Coronary artery (tissue), 2 donors: ENCODE measurements at places on chromosomes 2 and 18.

DNA sequence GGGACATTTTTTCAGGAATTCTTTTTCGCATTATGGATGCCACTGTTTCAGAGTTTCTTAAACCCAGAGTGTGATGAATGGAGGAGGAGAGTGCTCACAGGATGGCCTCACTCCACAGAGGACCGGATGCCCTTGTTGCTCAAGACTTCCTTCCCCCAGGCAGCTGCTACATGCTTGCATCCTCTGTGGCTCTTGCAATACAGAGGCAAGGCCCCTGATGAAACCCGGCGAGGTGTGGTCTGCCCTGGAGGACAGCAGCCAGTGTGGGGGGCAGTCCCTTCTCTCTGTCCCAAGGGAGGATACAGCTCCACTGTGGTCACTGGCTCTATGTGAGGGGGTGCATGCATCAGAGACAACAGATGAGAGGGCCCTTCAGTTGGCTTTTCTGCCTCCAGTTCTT, 109.6 kb downstream of the SH3RF3 start:
- DNase-seq: no peak

GRCh38 chr2:165872101-165872791, 78.2 kb upstream of the GALNT3 start:
- no peak for DNase-seq

- no peak for DNase-seq
These were observed 171.1 kb upstream of the NRP2 start for GRCh38 chr2:205511221-205511620.

GRCh38 chr2:182077448-182078142, 91.9 kb downstream of the PPP1R1C start:
- no peak for DNase-seq

GRCh38 chr2:37013315-37013641, 46.9 kb upstream of the STRN start:
- no peak for DNase-seq

DNA sequence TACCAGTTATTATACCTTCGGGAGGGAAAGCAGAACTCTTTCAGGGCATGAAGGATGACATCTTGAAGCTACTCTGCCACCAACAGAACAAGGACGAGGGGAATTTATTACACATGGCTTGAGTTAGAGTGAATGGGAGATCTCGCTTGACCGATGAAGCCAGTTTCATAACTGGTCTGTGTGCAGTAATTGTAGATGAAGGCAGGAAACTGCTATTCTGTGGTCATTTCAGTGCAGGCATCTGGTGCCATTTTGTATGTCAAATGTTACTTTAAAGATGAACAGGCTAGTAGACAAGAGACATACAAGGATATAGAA, 20.5 kb downstream of the GREB1 start:
- DNase-seq: no peak

DNA sequence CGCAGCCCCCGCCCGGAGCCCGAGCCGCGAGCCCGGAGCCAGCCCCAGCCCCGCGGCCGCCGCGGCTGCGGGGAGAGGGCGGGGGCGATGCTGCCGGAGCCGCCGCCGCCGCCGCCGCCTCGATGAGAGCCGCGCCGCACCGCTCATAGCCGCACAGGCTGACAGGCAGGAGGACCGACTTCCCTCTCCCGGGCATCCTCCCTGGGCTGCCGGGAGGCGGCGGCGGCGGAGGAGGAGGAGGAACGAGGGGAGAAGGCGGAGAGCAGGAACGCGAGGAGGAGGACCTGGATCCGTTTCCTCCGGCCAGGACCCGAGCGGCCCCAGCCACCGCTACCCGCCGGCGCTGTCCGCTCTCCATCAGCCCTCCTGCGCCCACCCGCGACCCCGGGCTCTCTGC, 370 bp downstream of the KLHL29 start:
- DNase-seq: no peak

DNA sequence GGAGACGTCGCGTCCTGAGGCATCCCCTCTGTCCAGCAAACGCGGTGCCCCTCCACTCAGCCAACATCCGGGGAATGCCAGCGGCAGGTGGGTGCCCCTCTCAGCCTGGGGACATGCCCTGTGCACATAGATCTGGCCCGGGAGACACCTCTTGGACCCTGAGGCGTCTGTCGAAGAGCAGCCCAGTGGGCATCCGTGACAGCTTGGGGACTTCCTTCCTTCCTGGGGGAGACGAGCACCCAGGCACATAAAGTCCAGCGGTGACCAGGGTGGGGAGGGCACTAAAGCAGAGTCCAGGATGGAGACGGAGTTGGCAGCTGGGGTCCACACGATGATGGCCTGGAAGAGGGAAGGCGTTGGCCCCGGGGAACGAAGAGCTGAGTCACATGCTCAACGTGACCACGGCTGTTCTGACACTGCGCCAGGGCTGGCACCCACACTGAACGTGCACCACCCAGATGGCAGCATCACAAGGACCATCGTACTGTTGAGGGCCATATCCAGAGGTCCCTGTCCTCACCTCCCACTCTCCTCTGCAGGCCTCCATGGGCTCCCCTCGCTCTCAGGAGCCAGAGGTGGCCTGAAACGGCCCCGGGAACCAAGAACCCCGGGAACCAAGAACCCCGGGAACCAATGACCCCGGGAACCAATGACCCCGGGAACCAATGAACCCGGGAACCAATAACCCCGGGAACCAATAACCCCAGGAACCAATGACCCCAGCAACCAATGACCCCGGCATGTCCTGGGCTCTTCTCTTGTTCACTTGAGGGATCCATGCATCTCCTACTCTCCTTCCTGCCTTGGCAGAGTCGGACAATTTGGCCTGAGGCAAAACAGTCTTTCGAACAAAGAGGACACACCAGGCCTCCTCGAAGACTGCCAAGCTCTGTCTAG, 22.6 kb downstream of the HDAC4 start:
- no peak for DNase-seq

- no peak for DNase-seq
These were observed 2.6 kb downstream of the BZW1 start for GRCh38 chr2:200814276-200814815.

DNA sequence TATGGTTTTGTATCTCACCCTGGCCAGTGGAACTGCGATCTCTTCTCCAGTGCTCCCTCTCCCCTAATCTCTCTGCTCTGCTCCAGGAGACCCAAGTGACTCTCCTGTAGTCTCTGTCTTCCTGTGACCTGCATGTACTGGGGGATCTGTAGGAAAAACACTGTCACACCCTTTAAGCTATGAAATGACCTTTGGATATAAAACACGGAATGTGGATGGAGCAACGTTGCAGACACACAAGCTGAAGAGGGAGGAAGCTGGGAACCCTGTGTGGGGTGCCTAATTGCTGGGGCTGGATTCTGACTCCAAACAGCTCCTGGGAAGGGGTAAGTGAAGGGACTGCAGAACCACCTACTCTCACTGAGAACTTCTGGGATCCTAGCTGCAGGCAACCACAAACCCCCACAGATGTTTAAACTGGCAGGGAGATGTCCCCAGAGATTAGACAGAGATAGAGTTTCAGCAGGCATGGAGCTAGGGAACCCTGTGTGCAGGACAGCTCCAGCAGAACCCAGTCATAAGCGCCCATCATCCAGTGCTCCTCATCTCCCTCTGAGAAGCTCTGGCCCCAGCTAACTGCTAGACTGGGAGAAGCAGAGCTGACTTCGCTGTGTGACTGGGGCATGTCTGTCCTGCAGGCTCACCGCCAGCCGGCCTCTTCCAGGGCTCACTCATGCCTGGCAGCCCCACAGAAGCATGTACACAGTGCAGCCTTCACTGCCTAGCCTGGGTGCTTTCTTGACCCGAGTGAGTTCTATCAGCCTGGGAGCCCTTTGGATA, 482.7 kb upstream of the SETBP1 start:
- no peak for DNase-seq

DNA sequence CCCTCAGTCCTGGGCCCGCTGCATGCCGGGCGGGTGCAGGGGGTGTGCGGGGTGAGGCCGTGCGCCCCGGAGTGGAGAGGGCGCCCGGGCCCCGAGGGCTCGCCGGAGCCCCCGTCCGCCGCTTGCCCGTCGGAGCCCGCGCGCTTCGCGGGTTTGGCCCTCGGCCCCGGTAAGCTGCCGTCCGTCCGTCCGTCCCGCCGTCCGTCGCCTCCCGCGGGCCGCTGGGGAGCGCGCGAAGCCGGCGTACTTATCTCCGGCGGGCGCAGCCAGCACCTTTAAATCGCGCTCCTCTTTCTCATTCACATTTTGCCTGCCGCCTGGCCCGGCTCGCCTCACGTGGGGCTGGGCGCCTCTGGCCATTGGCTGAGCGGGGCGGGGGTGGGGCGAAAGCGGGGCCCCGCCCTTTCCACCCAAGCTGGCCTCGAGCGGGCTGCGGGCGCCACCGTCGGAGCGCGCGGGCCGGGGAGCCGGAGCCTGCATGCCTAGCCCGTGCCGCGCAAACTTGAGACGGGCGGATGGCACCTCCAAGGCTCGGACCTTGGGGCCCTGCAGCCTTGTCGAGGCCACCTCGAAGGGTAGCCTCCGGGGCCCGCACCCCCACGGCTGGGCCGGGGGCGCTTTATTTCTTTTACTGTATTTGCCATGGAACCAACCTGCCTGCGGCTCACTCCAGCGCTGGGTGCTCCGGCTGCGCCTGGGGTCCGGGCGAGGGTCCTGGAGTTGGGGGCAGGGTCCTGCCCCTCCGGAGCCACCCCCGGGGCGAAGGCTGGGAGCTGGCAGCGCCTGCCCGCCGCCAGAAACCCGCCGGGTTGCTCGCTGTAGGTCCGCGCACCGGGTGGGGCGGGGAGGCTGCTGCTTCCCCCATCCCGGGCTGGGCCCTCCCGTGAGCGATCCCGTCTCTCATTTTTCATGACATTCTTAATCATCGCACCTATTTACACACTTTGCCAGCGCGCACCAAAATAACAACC, at the start of gene GBX2:
TSS of gene GBX2 (minus strand) at position 277 of the 971 bp plus-strand sequence. CDS start 415 bp downstream, outside the sequence.
- peak; percentile 54 for DNase-seq

GRCh38 chr2:60268661-60269060, 284.8 kb downstream of the BCL11A start:
- no peak for DNase-seq

DNA sequence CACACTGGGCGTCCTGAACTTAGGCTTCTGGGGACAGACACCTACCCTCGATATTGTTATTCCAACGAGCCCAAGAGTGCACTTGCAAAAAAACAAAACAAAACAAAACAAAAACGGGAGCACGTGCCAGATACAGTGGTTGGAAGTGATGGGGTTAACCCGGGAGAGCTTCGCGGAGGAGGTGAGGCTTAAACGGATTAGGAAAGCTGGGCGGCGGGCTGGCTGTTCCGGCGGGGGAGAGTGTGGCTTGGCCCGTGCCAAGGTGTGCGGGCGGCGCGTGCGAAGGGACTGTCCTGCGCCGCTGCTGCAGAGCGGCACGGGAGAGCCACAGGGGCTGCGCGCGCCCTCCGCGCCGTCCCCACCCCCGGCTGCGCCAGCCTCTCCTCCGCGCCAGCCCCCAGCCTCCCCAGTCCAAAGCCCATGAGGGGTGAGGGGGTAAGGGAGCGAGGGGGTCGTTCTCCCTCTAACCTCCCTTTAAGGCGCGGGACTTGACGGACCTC, 1.5 kb upstream of the SLC30A3 start:
- no peak for DNase-seq

GRCh38 chr2:203621981-203622515, 84.4 kb upstream of the CD28 start:
- no peak for DNase-seq

DNA sequence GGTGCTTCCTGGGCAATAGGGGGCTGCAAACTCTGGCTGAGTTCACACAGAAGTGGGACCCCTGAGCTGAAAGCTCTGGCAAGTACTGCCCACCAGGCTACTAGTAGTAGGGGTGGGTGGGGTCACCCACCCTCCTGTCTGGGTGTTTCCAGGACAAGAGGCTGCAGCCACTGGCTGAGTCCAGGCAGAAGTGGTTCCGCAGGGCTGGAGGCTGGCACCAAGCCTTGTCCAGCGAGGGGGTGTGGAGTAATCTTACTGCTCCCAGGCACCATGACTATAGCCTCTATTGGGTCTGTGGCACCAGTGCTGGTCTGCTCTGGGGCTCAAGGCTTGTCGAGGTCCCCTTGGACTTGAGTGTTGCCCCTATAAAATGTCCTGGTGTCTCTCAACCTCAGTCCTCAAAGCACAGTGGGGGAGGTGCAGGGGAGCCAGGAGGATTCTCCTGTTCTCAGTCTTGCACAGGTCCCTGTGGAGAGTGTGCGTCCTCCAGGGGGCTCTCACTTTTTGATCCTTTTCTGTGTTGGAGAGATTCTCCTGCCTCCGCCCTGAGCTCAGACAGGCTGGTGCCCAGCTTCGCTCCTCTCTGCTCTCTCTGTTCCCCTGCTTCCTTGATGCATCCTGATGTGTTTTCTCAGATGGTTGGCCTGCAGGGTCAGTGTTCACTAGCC, 48.1 kb downstream of the NUP35 start:
- DNase-seq: no peak

GRCh38 chr2:28430377-28430765, 37.7 kb downstream of the FOSL2 start:
- DNase-seq: no peak

GRCh38 chr2:145682546-145683157, 1162.7 kb upstream of the ZEB2 start:
- DNase-seq: no peak

- DNase-seq: no peak
These were observed 161.9 kb downstream of the DNAH6 start for GRCh38 chr2:84678214-84678613.

GRCh38 chr18:58225101-58225500, 181.1 kb downstream of the NEDD4L start:
- DNase-seq: no peak

DNA sequence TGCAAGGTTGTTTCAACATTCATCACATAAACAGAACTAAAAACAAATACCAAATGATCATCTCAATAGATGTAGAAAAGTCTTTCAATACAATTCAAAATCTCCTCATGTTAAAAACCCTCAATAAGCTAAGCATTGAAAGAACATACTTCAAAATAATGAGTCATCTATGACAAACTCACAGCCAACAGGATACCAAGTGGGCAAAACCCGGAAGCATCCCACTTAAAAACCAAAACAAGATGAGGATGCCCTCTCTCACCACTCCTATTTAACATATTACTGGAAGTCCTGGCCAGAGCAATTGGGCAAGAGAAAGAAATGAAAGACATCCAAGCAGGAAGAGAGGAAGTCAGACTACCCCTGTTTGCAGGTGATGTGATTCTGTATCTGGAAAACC, 992.2 kb upstream of the PIK3C3 start:
- DNase-seq: no peak

- DNase-seq: no peak
These were observed 77.5 kb downstream of the BIN1 start for GRCh38 chr2:127029350-127030051.

DNA sequence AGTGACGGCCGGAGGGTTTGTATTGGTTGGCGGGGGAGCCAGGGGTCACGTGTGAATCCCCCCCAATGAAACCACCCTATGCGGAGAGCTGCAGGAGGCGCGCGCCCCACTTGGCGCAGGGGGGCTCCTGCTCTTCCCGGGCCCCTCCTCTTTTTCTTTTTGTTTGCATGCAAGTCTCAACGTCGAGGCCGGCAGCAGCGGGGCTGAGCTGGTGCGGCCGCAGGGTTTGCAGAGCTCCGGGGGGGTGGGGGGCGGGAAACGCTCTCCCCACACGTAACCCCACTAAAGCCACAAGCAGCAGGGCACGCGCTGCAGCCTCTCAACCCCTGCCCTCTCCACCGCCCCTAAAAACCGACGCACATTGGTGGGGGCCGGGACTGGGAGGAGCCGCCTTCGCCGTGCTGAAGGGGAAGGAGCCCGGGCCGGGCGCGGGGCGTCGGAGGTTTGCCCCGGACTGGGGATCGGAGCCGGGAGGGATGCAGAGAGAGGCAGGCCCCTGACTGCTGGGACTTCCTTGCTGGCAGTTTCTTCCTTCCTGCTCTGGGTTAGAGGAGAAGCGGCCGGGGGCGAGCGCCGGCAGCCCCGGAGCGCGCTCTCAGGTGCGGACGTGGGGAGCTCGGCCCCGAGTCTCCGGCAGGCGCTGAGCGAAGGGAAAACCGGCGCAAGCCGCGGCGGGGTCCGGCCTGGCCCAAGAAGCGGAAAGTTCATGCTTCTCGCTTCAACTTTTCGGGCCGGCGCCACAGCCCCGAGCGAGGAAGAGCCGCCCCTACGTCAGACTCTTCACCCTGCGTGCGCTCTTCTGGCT, 864 bp downstream of the LBH start:
- peak; percentile 83 for DNase-seq
